Left ventricle myocardium superior (tissue), 1 donor: ENCODE measurements at places on chromosomes 4 and X.
A peak's percentile ranks its signal among the peaks of the same experiment; 100 is the strongest.

- DNase-seq, result no peak
Observed at GRCh38 chrX:13655674-13656073, 2.7 kb downstream of the TCEANC start.

DNA sequence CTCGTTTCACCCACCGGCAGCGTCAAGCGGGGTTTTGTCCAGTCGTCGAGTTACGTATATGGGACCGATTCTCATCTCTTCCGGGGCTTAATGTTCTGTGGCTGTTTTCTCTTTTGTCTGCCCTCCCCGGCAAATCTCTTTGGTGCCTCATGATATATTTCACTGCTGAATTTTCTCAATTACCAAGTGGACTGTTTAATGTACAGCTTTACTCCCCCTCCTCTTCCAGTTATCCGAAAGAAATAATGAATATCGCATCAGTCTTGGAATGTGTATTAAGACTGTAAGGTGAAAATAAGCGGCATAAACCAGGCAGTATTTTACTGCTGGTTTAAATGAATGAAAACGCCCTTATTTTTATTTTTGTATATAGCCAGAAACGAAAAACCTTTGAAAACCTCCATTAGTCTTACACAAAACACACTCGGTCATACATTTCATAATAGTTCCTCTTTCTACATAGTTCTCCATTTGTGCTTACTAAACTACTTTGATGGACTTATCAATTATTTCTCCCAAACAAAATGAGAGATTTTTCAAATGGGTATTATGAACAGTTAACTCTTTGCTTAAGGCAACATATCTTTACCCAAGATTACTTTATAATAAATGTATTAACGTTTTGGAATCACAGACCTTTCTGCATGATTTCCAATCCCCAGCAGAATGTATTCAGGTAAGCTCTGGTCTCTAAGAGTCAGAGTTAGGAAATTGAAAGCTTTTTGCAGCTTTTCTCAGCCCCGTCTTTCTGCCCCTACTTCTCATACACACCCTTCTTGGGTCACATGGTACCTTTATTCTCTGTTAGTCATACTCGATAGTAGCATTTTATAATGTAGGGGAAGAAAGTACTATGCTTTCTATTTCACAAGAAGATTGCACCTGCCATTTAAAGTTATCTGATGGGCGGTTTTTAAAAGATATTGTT, 979 bp downstream of the RP2 start:
- DNase-seq, result no peak

DNA sequence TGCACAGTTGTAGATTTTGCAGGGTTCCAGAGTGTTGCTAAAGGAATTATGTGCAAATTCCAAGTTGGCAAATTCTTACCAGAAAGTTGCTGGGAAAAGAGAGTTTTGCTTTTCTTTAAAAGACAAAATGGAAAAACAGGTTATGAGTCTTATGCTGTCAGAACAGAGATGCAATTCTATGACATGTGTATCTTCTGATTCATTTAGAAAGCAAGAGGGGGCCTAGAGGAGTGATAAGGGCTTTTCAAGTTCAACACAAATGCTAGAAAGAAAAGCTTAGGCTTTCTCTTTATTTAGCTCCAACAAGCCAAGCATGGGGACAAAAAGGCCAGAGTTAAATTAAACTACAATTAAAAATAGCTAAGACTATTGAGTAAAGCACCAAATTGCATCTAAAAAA, 72.4 kb upstream of the GATB start:
- no peak for DNase-seq

DNA sequence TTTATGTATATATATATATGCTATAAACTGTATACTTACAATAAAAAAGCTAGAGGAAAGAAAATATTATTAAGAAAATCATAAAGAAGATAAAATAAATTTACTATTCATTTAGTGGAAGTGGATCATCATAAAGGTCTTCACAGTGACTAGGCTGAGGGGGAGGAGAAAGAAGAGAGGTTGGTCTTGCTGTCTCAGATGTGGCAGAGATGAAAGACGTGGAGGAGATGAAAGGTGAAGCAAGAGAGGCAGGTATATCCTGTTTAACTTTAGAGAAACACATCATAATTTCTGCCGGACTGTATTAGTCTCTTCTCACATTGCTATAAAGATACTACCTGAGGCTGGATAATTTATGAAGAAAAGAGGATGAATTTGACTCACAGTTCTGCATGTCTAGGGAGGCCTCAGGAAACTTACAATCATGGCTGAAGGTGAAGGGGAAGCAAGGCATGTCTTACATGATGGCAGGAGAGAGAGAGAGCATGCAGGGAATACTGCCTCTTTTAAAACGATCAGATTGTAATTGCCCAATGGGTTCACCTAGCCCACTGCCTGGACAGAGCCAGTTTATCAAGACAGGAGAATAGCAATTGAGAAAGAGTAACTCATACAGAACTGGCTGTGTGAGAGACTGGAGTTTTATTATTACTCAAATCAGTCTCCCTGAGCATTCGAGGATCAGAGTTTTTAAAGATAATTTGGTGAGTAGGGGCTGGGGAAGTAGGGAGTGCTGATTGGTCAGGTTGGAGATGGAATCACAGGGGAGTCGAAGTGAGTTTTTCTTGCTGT, 22.1 kb upstream of the RRAGB start:
- DNase-seq, result no peak

- peak; percentile 84 for DNase-seq
Observed at GRCh38 chr4:78056265-78057129, 626 bp upstream of the FRAS1 start.

- no peak for DNase-seq
Observed at GRCh38 chr4:128582427-128582870, 227.1 kb upstream of the JADE1 start.

- no peak for DNase-seq
Observed at GRCh38 chr4:40288566-40288965, 46.6 kb upstream of the CHRNA9 start.

DNA sequence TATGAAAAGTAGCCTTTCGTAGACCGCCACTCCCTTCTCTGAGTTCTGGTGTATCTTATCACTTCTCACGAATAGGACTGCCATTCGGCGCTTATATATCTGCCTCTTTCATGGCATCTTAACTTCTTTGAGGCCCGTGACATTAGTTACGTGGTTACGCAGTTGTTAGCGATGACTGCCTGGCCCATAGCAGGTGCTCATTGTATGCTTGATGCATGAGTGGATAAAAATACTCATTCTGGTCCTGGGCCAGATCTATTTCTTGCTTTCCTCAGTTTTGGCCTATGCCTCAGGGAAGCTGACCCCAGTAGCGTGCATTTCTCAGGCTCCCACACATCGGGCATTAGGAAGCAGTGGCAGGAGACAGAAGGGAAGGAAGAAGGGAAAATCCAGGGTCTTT, 60.7 kb upstream of the PITX2 start:
- no peak for DNase-seq

DNA sequence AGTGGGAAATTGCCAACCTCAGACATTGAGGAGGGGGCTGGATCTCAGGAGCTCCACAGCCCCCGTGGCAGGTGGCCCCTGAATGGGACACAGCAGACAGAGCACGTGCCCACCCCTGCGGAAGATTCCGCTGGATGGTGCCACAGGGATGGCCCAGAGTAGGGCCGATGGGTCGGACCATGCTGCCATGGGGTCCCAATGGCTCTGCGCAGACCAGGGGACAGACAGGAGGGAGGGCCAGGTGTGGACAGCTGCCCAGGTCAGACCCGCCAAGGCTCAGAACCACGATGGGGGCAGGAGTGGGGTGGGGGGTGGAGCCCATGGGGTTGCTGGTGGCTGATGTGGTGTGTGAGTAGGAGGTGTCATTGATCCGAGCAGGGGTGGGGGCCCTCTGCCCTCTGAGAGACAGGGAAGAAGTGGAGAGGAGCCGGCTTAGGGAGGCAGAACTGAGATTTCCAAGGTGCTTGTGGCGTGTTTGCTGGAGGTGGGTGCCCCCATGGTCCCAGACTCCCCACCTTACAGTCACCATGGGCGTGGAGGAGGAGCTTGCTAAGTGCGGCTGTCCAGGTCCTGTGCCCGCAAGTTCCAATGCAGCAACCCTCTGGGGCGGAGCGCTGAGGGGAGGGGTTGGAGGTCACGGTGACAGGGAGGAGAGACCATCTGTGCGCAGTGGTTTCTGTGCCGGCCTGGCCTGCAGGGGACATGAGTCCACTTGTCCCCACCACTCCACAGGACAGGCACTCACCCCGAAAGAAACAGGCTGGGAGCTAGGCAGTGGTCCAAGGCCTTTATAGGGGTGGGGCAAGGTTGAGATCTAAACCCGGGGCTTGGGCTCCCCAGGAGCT, 12.9 kb downstream of the SH3TC1 start:
- DNase-seq, result no peak

DNA sequence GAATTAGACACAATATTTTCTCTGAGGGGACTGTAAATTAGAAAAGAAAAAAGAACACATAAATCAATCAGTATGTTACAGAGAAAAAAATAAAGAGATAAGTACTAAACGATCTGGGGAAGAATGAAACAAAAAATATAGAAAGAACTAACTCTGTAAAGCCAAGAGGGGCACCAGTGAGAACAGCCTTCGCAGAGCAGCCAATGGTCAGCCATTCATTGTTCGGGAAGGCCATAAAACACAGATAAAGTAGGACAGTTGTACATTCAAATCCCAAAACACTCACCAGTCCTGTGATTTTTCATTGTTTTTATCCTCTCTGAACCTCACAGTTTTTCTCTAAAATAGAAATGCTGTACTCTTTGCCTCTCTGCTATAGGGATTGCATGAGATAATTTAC, 127.9 kb downstream of the NEK1 start:
- no peak for DNase-seq

- no peak for DNase-seq
Observed at GRCh38 chr4:113273721-113274220, 224.3 kb downstream of the ANK2 start.
